ENCODE measurements at places on chromosomes 4 and X.
A peak's percentile ranks its signal among the peaks of the same experiment; 100 is the strongest.

- H3K4me1 ChIP-seq, result no peaks in the 10 kb centered on the region
- peaks cover 6% of the 10 kb centered on the region for H3K27me3 ChIP-seq
- H3K36me3 ChIP-seq, result no peaks in the 10 kb centered on the region
- no peak for DNase-seq
- no peak overlapping the region for H3K27ac ChIP-seq
Measured at GRCh38 chr4:26489101-26489985, 941 bp downstream of the CCKAR start.

DNA sequence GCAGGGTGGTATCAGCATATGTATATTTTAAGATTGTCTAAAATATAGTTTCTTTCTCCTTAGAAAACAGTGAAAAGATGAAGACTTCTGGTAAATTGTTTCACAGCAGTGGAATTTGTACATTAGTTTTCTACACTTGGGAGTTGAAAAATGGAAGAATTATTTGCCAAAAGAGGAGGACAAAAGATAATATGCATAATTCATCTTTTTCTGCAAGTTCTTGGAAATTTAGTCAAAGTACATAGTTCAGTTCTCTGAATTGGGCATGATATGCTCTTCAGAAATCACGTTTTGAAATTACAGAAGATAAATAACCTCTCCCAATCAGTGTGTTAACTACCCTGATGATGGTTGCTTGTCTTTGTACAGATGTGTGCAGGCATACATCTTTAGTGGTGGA, 47.0 kb downstream of the RBPJ start:
- peaks cover 68% of the 10 kb centered on the region for H3K36me3 ChIP-seq
- DNase-seq, result no peak
- H3K27ac ChIP-seq, result no peak overlapping the region
- no peaks in the 10 kb centered on the region for H3K27me3 ChIP-seq

- DNase-seq, result no peak
- no peaks in the 10 kb centered on the region for H3K4me1 ChIP-seq
- H3K36me3 ChIP-seq, result no peaks in the 10 kb centered on the region
- no peak overlapping the region for H3K27ac ChIP-seq
- peaks cover 3% of the 10 kb centered on the region for H3K27me3 ChIP-seq
Measured at GRCh38 chr4:16707874-16708273, 190.6 kb downstream of the LDB2 start.

GRCh38 chr4:89249313-89249712, 58.3 kb downstream of the GPRIN3 start:
- peaks cover 29% of the 10 kb centered on the region for H3K4me1 ChIP-seq
- H3K27ac ChIP-seq, result no peak overlapping the region
- H3K27me3 ChIP-seq, result no peaks in the 10 kb centered on the region
- no peak for DNase-seq
- H3K36me3 ChIP-seq, result peaks cover 44% of the 10 kb centered on the region
- H3K4me3 ChIP-seq, result no peak overlapping the region

DNA sequence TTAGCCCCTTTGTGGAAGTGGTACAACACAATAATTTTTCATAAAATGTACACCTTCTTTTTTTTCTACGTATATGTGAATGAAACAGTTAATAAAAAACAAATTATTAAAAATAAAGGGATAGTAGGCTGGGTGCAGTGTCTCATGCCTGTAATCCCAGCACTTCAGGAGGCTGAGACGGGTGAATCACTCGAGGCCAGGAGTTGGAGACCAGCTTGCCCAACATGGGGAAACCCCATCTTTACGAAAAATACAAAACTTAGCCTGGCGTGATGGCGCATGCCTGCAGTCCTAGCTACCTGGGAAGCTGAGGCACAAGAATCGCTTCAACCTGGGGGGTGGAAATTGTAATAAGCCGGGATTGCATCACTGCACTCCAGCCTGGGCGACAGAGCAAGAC, 244.9 kb downstream of the RAPGEF2 start:
- no peaks in the 10 kb centered on the region for H3K27me3 ChIP-seq
- peaks cover 2% of the 10 kb centered on the region for H3K4me1 ChIP-seq
- no peak overlapping the region for H3K27ac ChIP-seq
- DNase-seq, result no peak
- H3K4me3 ChIP-seq, result no peak overlapping the region
- peaks cover 22% of the 10 kb centered on the region for H3K36me3 ChIP-seq

GRCh38 chr4:41749631-41750039, 1.1 kb upstream of the PHOX2B start:
- H3K27ac ChIP-seq, result no peak overlapping the region
- peaks cover 84% of the 10 kb centered on the region for H3K27me3 ChIP-seq
- H3K36me3 ChIP-seq, result peaks cover 4% of the 10 kb centered on the region
- DNase-seq, result no peak
- peaks cover 1% of the 10 kb centered on the region for H3K4me1 ChIP-seq

- H3K4me1 ChIP-seq, result peaks cover 8% of the 10 kb centered on the region
- H3K36me3 ChIP-seq, result no peaks in the 10 kb centered on the region
- DNase-seq, result peak; percentile 30
- H3K27me3 ChIP-seq, result peaks cover 12% of the 10 kb centered on the region
Measured at GRCh38 chrX:101658661-101659491, 774 bp downstream of the ARMCX2 start.

DNA sequence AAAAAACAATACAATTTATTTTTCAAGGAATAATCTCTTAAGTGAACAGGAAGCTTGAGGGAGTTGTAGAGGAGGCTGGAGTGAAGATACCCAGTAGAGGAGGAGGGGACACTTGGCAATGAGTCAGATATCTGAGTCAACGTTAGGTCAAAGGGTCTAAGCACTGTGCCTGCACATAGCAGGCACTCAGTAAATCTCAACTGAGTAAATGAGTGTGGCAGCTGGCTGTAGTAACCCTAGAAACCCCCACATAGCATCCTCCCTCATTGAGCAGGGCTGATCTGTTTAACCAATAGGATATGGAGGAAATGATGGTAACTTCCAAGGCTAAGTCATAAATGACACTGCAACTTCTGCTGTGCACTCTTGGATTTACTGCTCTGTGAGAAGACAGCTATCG, 186.0 kb upstream of the FAM241A start:
- H3K36me3 ChIP-seq, result no peaks in the 10 kb centered on the region
- no peak overlapping the region for H3K4me3 ChIP-seq
- H3K27ac ChIP-seq, result no peak overlapping the region
- peaks cover 1% of the 10 kb centered on the region for H3K4me1 ChIP-seq
- DNase-seq, result no peak

- H3K4me3 ChIP-seq, result no peak overlapping the region
- DNase-seq, result no peak
- no peak overlapping the region for H3K27ac ChIP-seq
- H3K36me3 ChIP-seq, result no peaks in the 10 kb centered on the region
- peaks cover 9% of the 10 kb centered on the region for H3K4me1 ChIP-seq
Measured at GRCh38 chrX:10175319-10175871, 18.6 kb downstream of the CLCN4 start.

DNA sequence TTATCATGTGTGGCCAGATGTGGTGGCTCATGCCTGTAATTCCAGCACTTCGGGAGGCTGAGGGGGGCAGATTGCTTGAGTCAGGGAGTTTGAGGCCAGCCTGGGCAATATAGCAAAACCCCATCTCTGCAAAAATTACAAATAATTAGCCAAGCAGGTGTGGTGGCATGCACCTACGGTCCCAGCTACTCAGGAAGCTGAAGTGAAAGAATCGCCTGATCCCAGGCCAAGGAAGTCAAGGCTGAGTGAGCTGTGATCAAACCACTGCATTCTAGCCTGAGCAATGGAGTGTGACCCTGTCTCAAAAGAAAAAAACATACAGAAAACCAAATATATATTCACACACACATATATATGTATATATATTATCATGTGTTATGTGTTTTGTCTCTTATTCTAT, 15.0 kb downstream of the APELA start:
- no peaks in the 10 kb centered on the region for H3K27me3 ChIP-seq
- H3K36me3 ChIP-seq, result no peaks in the 10 kb centered on the region

- no peak overlapping the region for H3K4me3 ChIP-seq
- peaks cover 9% of the 10 kb centered on the region for H3K4me1 ChIP-seq
- no peaks in the 10 kb centered on the region for H3K36me3 ChIP-seq
Measured at GRCh38 chrX:38970074-38970473, 168.8 kb downstream of the MID1IP1 start.

DNA sequence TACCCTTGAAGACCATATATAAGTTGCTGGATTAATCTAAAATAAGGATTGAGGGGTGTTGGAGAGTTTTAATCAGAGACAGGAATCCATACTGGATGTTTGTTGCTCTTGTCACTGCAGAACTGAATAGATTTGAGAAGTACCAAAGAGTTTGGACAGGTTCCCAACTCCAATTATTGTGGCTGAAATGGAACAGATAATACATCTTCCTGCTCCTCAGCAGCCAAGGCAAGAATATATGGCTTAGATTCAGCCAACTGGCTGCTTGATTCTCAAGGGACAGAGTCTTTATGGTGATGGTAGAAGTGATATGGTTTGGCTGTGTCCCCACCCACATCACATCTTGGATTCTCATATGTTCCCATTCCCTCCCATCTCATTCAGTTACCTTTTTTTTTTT, 97.0 kb upstream of the PDHA2 start:
- no peaks in the 10 kb centered on the region for H3K36me3 ChIP-seq
- H3K27me3 ChIP-seq, result no peaks in the 10 kb centered on the region
- no peaks in the 10 kb centered on the region for H3K4me1 ChIP-seq

DNA sequence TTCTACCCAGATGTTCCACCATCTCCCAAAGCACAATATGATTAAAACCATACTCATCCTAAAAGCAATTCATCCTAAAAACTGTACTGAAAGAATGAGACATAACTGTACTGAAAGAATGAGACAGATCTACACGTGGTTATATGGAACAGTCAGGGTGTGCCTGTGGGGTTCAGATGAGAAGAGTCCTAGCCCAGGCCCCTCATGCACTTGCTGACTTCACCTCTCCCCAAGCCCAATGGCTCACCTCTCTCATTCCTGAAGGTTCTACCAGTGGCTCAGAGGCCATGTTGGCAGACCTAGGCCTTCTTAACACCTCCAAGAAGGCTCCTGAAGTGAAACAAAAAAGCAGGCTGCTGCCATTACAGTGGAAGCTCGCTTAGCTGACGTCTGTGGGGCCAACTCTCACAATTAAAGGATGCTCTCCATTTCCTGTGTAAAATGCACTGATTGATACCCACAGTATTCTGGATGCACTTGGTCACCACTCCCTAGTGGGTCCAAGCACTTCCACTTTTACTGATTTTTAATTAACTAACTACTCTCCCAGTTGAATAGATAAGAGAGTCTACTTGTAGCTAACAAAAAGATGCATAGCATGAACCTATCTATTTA, 3.8 kb downstream of the PLAC1 start:
- H3K27ac ChIP-seq, result no peak overlapping the region
- H3K36me3 ChIP-seq, result no peaks in the 10 kb centered on the region
- H3K4me3 ChIP-seq, result no peak overlapping the region
- H3K27me3 ChIP-seq, result no peaks in the 10 kb centered on the region
- H3K4me1 ChIP-seq, result peaks cover 8% of the 10 kb centered on the region

GRCh38 chr4:4995908-4996265, 23.4 kb downstream of the CYTL1 start:
- H3K4me3 ChIP-seq, result no peak overlapping the region
- DNase-seq, result no peak
- H3K4me1 ChIP-seq, result no peaks in the 10 kb centered on the region
- H3K27me3 ChIP-seq, result no peaks in the 10 kb centered on the region
- no peak overlapping the region for H3K27ac ChIP-seq
- no peaks in the 10 kb centered on the region for H3K36me3 ChIP-seq

DNA sequence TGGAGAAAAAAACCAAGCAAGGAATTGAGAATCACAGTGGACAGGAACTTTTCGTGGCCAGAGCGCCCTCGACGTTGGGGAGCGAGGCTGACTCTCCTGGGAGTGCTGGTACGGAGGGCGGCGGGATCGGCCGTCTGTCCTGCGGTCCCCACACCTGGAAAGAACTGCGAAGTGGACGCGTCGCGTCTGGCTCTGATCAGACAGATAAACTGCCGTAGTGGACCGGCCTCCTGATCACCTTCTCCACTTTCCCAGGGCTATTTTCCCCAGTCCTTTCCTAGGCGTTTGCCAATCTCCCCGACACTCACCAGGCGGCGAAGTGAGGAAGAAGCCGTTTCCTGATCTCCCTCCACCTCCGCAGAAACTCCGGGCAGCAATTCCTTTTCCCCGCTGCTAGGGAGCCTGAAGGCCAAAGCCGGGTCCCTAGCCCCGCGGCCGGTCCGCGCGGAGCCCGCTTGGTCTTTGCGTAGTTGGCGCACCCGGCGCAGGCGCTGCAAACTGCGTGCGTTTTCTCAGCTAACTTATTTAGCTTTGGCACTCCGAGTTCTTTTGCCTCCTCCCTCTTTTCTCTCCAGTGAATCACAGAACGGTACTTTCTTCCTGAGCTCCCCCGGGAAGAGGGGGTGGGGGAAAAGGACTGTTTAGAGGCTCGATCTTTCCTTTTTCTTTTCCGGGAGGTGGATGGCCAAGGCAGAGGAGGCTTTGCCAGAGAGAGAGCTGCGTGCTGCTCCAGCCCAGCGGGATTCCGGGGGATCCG, at the start of gene ARSJ:
ARSJ (minus strand) TSS at position 500 of the 757 bp plus-strand sequence. CDS start 813 bp downstream, outside the sequence.
- H3K4me3 ChIP-seq, result peak within 1 kb of the TSS; percentile 42
- H3K27me3 ChIP-seq, result peaks cover 75% of the 10 kb centered on the region
- peaks cover 11% of the 10 kb centered on the region for H3K4me1 ChIP-seq
- no peak within 1 kb of the TSS for H3K27ac ChIP-seq
- no peaks in the 10 kb centered on the region for H3K36me3 ChIP-seq
- DNase-seq, result no peak

DNA sequence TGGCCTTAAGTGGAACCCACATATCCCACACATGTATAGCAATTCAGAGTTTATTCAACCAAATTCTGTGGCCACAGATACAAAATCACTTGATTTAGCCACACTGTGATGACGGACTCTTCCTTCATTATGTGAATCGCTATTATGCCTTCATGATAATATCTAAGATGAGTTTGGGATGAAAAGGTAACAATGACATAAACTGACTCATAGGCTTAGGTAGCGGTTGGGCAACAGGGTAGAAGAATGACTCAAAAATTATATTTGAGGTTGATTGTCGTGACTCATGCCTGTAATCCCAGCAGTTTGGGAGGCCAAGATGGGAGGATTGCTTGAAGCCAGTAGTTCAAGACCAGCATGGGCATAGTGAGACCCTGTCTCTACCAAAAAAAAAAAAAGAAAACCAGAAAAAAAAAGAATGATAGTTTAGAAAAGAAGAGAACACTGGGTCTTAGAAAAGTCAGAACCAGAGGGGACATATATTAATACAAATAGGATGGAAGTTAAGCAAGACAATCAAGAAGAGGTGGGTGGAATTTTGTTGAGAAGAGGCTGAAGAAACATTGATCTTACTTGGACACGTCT, 70.4 kb upstream of the USP9X start:
- no peaks in the 10 kb centered on the region for H3K36me3 ChIP-seq
- H3K4me1 ChIP-seq, result peaks cover 20% of the 10 kb centered on the region
- no peak for DNase-seq
- no peak overlapping the region for H3K4me3 ChIP-seq
- no peak overlapping the region for H3K27ac ChIP-seq

DNA sequence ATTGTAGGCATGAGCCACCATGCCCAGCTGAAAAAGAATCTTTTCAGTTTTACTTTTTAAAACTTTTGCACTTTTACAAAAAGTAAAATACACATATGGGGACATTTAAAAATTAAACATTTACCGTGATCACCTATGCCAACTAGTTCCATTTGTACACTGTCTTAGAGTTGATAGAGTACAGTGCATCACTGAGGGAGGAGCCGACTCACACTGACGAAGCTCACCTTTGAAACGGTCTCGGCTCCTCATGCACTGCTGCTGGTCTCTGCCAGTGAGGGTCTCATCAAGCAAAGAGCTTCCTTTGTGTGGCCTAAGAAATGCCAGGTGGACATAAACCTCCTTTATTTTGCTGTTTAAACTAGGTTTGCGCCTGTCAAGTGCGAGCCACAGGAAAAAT, 50.0 kb downstream of the GRK4 start:
- no peak for DNase-seq
- H3K27ac ChIP-seq, result no peak overlapping the region
- H3K27me3 ChIP-seq, result peaks cover 2% of the 10 kb centered on the region
- no peak overlapping the region for H3K4me3 ChIP-seq
- no peaks in the 10 kb centered on the region for H3K36me3 ChIP-seq
- H3K4me1 ChIP-seq, result peaks cover 21% of the 10 kb centered on the region
